ENCODE measurements at places on chromosomes 7 and 10. TPM values are rescaled to one million over a fixed set of nuclear protein-coding genes. Genes with fewer than 3 reads are reported as not detected.

The FAM237B gene
- total RNA-seq = not detected

The GIMAP8 gene
- 22.0 TPM for total RNA-seq

The PRKAR2B gene
- total RNA-seq = 258 TPM

The ATOH7 gene
- not detected for total RNA-seq

The CLCN1 gene
- total RNA-seq = 0.22 TPM

The ZNF107 gene
- total RNA-seq = 4.0 TPM

The PNLIP gene
- total RNA-seq = 1.5 TPM

The MEIG1 gene
- not detected for total RNA-seq

DNA sequence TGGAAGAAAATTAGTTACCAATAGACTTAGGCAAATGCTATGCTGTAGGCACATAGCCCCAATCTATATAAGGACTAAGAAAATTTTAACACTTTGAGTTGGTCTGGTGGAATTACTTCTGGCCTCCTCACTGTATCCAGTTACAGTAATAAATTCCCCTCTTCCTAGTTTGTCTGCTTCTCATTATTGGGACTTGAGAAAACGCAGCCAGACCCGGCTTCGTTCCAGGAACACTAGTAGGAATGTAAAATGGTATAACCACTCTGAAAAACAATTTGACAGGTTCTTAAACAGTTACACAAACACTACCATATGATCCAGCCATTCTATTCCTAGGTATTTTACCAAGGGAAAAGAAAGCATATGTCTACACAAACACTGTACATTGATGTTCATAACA is 150.2 kb downstream of the VPS50 start:
- DNase-seq = no peak

DNA sequence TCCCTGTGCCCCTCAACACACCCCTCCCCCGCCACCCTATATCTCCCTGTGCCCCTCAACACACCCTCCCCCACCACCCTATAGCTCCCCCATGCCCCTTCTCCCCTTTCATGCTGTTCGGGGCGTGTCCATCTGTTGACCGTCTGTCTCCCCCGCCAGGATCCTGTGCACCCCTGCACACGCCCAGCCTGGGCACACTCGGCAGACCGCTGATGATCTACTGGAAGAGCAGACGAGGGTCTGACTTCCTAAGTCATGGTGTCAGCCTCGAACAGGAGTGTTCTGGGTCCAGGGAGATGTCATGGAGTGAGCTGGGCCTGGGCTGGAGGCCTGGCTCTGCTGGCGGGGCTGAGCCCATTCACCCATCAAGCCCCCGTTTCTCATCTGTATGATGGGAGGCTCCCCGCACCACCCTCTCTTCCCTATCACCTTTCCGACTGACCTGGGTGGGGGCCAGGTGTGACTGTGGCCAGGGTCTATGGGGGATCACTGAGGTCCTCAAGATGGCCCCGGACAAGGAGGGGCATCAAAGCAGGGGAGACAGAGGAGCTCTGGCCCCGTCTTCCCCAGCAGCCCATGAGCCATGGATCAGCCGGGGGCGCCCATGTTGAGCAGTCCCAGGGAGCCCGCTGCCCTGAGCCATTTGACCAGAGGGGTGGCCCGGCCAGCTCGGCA is 48.3 kb downstream of the PDGFA start:
- no peak for DNase-seq

GRCh38 chr10:3438606-3439005 is 266.0 kb upstream of the PITRM1 start:
- DNase-seq = no peak

DNA sequence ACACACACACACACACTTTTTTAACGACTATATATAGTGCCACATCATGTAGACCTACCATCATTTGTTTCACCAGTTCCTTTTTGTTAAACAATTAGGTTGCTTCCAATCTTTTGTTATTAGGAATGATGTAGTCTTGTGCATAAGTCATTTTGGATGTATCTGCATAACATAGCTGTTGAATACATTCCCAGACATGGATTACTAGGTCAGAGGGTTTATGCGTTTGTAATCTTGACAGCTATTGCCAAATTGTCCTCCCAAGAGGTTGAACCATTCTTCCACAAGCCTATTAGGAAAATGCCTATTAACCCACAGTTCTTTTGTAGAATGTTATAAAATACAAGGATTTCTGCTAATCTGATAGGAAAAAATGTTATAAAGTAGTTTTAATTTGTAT is 87.3 kb downstream of the PALS2 start:
- no peak for DNase-seq

- no peak for DNase-seq
Measured at GRCh38 chr7:65967361-65968155, 14.5 kb downstream of the GUSB start.

DNA sequence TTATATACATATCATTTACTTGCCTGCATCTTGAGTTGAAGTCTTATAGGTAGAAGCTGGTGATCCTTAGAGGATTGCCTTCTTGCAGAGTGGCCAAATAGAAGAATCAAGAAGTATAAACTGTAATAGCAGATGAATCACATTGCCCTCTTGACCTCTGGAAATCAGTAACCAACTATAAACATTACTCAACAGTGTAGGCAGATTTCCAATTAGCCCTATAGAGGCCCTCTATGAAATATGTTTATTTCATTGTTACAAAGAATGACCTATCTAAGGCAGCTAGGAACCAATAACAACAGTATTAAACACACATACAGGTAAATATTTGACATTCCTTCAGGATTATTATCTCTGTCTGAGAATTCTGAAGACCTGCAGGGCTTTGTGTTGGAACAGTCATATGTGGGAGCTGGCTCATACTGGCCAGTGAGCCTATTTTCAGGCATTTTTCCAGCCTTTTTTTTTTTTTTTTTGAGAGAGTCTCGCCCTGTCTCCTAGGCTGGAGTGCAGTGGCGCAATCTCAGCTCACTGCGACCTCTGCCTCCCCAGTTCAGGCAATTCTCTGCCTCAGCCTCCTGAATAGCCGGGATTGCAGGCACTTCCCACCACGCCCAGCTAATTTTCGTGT is 7.2 kb upstream of the SRI start:
- no peak for DNase-seq

DNA sequence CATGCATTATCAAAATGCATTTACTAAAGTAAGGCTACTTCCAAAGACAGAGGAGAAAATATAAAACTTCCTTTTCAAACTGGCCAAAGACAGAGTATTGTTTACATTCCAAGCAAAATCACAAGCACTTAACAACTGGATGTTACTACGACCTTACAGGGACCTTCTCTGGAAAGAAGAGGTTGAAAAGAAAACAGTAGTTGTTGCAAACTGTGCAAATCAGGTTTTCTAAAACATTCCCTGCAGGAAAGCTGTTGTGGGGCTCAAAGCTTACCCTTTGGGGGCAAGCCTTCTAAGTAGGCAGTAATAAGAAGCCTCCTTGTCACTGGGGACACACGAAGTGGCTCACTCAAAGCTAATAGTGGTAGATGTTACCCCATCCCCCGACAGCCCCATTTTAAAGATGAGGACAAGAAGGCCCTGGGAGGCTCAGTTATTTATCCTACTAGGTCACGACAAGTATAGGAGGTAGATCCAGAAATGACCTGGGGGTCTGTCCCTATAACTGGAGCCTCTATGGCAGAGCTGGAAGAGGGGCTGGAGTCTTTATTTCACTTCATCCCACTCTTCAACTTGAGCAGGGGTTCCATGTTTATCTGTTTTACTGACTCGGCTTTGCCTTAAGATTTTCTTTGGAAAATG is 46.6 kb downstream of the ATXN7L1 start:
- DNase-seq = no peak

GRCh38 chr7:92415225-92415624 is 32.1 kb upstream of the GATAD1 start:
- DNase-seq = no peak

GRCh38 chr7:114648117-114648516 is 233.5 kb downstream of the FOXP2 start:
- DNase-seq = no peak

DNA sequence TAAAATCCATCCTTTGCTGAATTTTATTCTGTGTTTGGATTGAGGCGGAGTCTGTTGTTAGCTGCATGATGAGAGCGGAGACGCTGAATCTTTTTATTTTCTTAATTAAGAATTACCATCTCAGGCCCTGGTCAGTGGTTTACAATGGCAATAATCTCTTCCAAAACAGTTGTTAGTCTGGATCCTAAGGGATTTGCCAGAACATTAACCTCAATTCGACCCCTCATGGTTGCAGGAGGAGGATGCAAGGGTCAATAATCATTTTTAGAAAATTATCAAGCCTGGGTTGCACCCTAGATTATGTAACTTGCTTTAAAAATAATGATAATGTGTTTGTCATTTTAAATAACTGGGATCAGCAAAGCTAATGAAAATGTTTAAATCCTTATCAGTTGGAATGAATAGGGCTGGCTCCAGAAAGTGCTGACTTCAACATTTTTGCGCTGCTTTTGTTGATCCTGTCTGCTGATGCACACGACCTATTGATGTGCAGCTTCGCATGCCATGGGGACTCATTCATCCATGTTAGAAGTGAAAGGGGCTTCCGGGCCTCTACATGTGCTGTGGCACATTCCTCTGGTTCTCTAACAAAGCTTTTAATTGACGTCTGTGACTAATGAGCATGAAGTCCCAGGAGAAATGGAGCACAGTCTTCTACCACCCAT is 80.7 kb upstream of the KIAA1217 start:
- DNase-seq = no peak

DNA sequence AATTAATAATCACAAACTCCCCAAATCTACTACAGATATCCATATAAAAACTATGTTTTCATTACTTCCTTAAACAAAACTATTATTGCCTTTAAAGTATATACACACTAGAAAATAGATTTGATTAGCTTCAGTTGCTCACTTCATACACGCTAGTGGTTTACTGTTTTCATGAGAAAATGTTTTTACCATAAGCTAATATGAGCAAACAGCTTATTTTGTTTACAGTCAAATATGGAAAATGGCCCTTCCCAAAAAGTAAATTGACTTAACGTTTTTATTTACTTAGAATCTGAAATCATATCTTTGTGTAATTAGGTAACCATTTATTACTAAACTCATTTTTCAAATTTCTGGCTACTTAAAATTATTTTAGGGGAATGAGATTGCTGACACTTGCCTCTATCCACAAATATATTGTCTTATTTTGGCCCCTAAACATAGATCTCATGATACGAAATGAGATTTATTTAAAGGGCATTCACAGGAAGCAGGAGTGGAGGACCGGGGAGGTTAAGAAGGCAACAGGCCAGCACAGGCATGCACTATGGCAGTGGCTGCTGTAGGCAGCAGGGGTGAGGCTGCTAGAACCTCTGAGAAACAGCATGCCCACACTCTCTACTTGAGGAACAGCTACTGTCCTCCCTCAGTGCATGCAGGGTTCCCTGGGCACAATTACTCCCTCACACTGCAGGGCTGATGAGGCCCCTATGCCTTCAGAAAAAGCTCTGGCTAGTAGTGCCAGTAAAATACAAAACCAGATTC is 29.6 kb upstream of the SOSTDC1 start:
- no peak for DNase-seq

DNA sequence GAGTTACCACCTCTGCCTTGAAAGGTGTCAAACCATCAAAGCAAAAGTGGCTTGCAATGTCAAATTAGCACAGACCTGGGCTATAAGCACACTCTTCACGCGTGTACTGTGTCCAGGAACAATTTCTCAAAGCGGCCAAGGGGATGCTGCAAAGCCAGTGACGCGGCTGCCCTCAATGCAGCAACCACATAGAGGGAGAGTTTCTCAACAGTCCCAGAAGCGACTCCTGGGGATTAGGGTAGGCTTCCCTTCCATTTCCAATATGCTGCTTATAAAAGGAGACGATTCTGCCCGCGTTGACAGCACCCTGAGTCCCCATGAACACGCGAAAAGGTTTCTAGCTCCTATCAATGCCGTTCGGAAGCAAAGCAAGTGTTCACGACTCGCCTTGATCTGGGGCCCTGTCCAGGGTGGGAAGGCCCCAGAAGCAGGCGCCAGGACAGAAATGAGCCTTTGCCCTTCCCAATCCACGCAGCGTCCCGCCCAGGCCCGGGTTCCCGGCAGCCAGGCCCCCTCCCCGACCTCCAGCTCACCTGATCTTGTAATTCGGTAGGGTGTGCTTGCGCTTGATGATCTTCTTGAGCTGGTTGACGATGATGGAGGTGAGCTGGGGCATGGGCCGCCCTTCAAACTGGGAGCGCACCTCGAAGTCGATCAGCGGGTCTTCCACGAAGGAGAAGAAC is 1.3 kb downstream of the PDZD8 start:
- no peak for DNase-seq

GRCh38 chr10:82943142-82943541 is 1068.1 kb downstream of the NRG3 start:
- DNase-seq = no peak

- no peak for DNase-seq
Measured at GRCh38 chr10:30701451-30702173, 72.1 kb upstream of the LYZL2 start.

Data from mesenteric fat pad (tissue), 1 donor.